Cerebellum (tissue), 4 donors: ENCODE measurements at places on chromosomes 7 and 10. TPM values are rescaled to one million over a fixed set of nuclear protein-coding genes. Genes with fewer than 3 reads are reported as not detected.

Gene ELN
- total RNA-seq: 27.0 TPM

DNA sequence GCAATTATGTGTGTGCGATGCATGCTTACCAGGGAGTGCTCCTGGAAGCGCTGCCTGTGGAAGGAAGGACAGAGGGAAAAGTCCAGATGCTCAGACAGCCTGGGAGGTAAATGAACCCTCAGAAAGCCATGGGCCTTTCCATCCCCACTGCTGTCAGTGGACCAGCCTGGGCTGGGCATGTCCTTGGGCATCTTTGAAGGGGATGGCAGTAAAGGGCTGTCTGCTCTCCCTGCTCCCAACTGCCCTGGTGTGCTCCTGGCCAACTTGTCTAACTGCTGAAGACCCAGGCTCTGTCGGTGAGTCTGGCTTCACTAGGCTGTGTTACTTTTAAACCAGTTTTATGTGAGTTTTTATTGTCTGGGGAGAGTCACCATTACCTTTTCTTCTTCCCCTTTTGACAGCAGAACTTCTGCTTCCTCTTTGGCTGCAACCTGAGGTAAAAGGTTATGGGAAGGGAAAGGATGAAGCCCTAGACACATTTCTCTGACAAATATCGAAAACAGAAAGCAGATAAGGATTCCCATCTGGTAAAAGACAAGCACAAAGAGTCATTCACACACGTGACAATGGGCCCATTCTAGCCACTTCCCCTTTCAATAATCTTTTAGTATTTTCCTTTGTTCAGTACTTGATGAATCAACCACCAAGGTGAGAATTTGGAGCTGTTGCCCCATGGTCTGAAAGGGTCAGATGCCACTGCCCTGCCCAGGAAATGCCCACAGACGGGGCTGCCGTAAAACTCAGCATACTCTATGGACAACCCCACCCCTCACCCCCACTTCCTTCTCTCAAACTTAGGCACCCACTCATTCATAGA lies 27.6 kb upstream of the PIK3AP1 start:
- no peak for DNase-seq

DNA sequence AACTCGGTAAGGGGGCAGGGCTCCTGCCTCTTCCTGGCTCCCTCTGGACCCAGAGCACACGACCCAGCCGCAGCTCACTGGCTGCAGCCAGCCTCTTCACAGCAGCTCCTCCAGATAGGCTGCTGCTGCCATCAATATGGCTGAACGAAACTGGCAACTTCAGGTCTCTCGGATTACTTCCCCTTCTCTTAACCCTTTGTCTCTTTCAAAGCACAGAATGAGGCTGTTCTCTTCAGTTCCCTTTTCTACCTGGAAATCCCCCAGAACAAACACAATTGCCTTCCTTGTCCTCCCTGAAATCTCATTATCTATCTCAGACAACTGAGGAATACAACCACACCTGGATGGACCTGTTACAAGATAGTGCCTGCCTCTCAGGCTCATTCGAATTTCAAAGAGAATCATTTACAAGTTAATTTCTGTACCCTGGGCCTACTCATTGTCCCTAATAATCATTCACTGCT lies 193.4 kb upstream of the MBL2 start:
- DNase-seq: no peak

- no peak for DNase-seq
Measured at GRCh38 chr7:29207162-29207801, 12.7 kb downstream of the CHN2 start.

GRCh38 chr7:1668396-1669063 lies 1.5 kb upstream of the ELFN1 start:
- DNase-seq: no peak

Gene AEBP1
- total RNA-seq: 11.3 TPM

- no peak for DNase-seq
Measured at GRCh38 chr10:111247781-111248389, 171.1 kb downstream of the ADRA2A start.

DNA sequence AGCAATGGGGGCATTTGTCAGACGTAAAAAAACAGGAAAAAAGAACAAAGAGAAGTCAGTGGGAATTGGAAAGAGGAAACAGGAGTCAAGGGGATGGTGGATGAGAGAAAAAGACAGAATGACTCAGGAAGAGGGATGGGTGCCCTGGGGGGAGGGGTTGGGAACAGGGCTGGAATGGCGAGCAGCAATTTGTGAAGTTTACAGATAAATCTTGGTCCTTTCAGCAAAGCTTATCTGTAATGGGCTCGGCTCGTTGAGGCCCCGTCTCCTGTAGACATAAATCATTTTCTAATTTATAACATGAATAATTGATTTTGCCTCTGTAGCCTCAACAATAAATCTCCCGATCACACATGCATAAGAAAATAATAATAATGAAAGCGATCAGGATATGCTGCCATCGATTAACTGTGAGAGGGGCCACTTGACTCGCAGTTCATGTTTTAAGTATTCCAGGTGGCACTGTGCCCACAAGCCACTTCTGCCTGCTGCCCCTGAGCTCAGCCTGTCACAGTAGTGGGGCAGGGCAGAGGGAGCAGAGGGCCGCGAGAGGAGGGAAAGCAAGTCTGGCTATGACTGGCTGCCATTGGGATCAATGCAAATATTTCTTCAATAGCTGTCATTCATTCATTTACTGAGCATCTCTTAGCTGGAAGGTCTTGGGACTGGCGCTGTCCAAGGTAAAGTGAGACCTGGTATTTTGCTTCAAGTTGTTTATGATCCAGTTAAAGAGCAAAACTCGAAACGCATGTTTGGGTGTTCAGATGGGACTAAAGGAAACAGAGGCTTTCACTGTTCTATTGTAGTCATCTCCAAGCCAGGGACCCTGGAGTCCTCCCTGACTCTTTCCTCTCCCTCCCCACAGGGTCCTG lies 47.4 kb upstream of the R3HCC1L start:
- DNase-seq: no peak

GRCh38 chr10:78957471-78958039 lies 111.2 kb upstream of the ZMIZ1 start:
- no peak for DNase-seq

Gene MMD2
- 5.2 TPM for total RNA-seq

DNA sequence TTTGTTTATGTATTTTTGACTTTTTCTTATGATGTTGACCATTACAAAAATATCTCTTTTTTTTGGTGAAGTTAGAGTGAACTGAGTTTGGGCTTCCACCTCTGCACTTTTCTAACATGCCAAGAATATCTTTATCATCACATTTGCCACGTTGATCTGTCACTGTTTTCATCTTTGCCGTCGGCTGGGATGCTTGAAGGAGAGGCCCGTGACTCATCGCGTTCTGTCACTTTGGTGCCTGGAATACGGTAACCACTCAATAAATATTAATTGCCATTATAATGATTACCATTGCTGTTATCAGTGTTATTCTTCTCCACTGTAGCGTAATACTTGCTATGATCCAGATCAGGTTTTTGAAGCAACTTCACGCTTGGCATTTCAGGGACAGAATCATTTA lies 350.8 kb upstream of the PFKP start:
- no peak for DNase-seq

GRCh38 chr7:106287786-106288185 lies 3.0 kb upstream of the NAMPT start:
- no peak for DNase-seq

- peak; percentile 19 for DNase-seq
Measured at GRCh38 chr10:34967335-34967880, 122.7 kb downstream of the CUL2 start.

DNA sequence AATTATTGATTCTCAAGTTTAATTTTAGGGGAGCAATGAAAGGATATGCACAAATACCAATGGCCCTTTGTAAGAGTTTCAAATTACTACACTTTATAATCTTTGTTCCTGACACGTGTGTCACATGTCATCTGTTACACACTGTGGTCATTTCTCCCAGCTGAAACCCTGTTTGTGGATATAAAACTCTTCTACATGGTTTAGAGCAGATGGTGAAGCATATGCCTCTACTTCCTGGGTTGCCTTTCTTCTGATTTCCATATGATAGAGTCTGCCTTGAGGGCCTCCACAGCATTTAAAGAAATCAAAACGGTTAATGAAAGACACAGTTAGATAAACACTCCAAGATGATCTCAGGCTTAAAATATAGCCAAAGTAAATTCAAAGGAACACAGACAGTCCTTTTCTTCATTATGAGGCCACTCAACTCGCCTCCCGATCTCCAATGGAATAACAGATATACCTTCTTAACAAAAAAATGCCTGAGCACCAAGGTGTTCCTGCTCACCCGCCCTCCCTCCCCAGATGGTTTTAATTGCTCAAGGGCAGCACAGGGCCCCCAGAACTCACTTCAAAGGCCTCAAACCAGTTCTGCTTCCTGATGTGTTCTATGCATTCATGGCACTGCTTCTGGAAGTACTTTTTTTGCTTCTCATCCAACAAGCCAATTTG lies 75.0 kb downstream of the CPVL start:
- no peak for DNase-seq

GRCh38 chr7:38274486-38274885 lies 1.1 kb upstream of the TARP start:
- DNase-seq: no peak

DNA sequence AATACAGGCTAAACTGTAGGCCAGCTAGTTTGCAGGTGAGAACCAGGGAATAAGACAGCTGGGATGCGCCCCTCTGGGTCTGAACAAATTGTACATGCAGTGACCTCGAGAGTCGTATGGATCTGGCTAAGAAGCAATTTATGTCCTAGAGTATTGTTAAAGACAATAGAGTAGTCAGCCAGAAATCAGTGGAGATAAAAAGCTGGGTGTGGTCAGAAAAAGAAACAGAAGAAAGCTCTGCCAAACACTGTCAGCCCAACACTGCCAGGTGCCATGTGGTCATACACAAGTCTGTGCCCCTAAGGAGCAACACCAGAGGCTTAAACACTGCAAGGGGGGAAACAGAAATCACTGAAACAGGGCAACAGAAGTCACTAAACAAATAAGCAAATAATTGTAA lies 62.2 kb downstream of the CNOT4 start:
- DNase-seq: no peak

GRCh38 chr7:27130540-27131389 lies at the start of gene HOXA4:
HOXA4 (minus strand) TSS chr7:27130757; CDS start chr7:27130733, 24 bp downstream.
- peak; percentile 24 for DNase-seq

DNA sequence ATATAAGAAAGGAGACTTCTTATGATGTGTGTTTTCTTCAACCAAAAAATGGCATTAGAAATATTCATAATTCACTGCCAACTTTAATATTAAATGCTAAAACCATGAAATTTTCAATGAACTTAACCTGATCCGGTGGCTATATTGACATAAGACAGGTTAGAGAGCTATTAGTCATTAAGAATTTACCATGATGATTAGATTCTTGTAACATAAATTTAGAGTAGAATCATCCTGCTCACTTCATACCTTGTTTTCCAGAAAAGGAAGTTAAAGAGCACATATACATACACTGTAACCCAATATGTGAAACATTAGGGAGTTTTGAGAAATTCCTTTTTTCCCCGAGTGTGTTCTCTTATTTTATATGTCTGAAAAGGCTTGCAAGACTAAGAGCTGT lies 430.3 kb upstream of the SEMA3A start:
- no peak for DNase-seq

DNA sequence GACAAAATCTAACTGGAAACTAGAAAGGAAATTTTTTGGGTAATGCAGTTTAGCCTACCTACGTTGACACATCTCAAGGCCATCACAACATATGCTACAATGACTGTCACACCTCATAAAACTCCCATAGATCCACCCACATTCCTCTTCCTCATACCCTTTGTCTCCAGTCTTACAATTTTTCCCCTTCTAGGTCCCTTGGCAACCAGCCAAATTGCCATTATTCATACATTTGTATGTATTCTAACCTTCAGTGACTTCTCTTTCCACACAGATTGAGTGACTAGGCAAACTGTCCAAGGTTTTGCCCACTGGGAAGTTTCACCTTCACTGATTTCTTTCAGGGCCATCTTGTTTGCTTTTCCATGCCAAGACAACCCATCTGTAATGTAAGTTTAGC lies 100.5 kb upstream of the TPK1 start:
- no peak for DNase-seq

DNA sequence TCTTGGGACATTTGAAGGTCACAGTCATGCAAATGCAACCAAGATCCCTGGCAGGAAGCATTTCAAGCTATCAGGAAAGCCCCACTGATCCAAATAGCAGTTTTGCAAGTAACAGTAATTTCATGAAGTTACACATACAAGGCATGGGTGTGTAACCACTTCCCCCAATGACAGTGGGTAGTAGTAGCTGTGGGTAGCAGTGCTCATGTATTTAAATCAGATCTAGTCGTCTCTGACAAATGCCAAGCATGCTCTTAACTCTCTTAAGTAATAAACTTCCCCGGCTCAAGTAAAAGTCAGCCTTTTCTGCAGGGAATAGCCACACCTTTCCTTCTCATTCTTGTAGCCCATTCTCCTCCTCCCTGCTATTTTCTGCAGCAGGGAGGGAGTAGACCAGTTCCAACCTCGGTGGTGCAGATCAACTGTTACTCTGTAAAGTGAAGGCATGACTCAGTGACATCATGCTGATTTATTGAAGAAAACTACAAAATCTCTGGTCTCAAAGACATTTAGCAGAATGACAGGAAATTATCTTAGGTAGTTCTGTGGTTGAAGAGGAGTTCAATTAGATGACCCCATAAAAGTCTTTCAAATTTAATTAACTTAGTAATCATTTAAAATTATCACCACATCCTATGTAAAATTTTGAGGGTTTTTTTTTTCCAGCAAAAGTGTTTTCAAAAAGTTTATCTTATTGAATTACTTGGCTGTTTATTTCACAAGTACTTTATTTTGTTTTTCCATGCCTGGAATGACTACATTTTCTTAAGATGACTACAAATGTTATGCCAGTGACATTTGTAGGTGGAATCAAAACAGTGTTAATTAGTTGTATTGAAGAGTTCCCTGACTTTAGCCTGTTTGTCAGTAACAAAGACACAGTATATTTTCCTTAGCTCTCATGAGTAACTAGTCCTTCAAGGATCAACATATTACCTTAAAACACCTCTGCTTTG lies 568.3 kb downstream of the INHBA start:
- no peak for DNase-seq

DNA sequence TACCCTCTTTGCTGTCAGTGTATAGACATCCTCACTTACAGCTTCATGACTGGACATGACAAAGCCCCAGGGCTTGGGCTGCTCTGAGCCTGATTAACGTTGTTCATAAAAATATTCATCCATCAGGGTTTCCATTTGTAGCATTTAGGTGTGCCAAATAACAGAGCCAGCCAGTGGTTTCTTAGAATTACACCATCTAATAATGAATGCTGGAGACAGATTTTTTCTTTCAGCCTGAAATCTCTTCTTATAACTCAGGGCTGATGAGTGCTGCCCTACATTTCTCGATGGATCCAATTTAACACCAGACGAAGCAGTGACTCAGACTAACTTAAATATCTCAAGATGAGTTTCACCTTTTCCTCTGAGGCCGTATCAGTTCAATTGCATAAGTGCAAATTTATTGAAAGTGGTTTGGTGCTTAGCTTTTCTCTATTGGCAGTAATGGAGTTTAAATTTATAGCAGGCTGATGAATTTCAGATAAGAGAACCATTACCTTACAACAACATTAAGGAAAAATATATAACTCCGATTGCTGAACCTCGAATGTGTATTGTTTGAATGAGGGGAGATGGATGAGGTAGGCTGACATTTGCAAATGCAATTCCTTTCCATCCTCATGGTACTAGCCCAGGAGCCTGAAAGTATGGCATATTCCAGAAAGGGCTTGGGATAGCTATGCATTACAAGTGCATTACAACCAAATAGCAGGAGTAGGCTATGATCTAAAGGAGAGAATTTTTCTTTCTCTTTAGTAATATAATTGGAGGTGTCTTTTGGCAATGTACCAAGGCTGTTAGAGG lies 900.6 kb downstream of the KCNMA1 start:
- DNase-seq: no peak
